Activated CD4-positive, CD25-positive, alpha-beta regulatory T cell (primary cell): ENCODE measurements at places on chromosomes 6 and 20.

DNA sequence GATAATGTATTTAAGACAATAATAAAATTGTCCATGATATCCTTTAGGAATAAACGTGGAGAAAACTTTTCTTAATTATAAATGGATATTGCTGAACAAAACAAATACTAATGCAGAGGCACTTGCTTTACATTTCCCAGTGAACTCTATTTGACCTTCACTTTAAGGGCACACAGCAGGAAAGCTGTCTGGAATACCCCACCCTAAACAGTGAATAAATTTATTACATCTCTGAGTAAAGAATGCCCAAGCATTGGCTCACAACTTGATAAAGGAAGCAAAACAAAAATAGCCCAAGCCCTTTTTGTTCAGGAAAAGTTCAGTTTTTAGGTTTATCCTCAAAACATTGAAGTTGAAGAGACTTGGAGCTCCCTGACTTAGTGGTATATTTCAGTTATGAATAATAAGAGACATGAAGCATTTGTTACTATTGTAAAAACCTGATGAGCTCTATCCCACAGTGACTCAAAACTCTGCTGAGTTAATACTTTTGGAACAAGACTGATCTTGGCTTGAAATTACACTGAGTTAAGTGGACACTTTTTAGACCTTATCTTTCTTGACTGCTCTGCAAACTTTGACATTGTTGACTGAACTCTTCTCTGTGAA lies 353.9 kb downstream of the BCKDHB start:
- DNase-seq = no peak

GRCh38 chr20:34337982-34338726 lies 24.9 kb upstream of the ITCH start:
- no peak for DNase-seq

DNA sequence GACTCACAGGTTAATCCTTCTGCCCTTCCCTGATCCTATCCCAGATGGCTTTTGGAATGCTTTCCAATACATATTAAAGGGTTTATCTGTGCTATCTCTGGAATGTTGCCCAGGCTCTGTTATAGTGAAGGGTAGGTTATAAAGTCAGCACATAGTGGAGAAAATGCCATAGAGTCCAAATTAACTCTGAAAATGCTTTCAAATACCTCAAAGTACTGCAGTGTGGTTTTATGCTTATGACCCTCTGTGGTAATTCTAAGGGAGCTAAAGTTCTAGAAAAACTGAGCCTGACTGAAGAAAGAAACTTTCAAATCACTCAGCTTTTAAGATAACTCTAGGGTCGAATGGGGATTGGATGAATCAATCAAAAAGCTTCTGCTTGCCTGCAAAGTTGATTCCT lies 159.8 kb downstream of the PLCB1 start:
- DNase-seq = no peak

DNA sequence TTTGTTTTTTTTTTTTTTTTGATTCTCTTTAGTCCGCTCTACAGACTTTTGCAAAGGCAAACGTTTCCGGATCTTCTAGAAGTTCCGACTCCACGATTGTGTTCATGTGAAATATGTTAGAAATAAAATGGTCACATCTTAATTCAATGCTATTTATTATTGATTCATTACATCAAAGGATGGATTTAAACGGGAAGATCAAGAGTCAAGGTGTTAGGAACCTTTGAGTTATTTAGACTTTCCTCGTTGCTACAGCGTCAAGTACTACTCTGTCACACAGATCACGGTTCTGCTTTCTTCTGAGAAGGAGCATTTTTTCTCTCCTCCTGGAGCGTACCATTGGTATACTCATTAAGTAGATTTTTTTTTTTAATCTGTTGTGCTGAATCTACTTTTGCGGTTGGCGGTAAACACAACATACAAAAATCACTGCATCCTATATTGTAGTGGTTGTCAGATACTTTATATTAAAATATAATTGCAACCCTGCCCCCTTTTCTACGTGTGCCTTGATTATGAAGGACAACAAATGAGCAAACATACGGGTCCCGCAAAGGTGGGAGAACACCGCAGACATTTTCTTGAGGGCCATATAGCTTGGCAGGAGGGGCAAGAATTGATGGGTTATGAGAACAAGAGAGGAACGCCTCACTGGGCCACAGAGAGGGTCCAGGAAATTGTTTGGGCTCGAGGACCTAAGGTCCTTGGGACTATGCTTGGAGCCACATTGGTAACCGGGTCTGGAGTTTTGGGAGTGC lies 17.5 kb downstream of the HMGN4 start:
- no peak for DNase-seq

DNA sequence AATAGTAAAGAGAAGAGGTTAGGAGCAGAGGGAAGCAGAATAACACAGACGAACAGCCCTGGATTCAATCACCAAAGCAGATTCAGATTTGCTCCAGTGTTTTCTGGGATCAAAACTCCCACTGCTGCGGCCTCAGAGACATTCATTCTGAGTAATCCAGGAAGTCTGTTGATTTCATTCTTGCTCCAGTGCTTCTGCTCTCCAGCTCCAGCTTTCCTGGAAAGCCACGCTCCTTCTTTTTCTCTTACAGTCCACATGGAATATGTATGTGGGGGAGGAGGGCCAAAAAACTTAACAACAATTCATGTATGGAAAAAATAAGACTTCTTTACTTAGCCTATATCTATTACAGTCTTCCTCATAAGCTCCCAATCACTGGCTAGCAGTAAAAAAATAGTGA lies 26.4 kb upstream of the UST start:
- DNase-seq = no peak

- DNase-seq = no peak
Observed at GRCh38 chr20:4073852-4074741, 58.7 kb upstream of the RNF24 start.

DNA sequence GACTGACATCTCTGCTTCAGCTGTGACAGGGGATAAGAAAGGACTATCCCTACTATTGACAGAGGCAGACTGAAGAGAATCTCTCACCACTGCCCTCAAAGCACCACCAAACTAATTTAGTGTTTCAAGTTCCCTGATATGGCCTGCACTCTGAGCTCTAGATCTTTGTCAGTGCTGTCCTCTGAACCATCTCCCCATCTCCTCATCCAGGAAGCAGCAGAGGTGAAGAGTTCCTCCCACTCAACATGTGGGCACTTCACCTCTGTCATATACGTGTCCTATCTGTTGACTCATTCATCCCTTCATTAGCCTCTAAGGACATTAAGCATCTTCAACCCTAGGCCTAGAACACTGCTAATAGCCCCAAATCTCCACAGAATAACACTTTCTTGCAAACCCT lies 14.1 kb downstream of the FAM210B start:
- no peak for DNase-seq

DNA sequence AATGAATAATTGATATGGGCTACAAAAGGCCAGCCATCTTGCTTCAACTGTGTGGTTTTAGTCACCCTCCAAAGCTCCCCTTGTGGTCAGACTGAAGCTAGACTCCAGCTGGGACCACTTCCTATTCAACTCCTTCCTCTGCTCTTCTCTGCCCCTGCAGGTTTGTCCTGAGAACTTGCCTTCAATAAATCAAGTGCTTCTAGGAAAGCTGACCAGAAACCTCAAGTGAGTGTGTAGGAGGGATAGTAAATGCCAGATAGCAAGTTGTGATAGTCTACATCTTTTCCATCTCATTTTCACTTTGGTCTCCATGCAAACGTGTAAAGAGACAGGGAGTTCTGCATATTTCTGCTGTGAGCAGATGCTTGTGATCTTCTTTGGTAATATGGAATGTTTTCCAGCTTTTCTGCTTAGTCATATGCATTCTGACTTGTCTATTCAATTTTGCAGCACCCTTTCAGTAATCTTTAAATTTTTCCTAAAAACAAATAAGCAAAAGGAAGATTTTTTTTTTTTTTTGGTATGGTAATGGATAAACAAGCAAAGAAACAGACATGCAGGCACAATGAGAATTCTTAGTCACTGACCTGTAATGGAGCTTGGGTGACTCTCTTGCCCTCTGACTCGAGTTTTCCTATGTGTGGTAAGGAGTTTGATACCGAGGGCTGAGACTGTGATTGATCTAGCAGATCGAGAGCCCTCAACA lies 201.3 kb upstream of the BTBD3 start:
- DNase-seq = no peak

DNA sequence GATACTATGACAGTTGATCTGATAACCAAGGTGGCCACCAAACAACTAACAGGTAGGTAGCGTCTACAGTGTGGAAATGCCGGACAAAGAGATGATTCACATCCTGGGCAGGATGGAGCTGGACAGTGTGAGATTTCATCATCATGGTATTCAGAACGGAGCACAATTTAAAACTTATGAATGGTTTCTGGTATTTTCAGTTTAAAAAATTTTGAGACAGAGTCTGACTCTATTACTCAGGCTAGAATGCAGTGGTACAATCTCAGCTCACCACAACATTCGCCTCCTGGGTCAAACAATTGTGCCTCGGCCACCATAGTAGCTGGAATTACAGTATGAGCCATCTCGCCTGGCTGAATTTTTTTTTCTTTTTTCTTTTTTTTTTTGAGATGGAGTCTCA lies 43.8 kb downstream of the CEP57L1 start:
- no peak for DNase-seq

DNA sequence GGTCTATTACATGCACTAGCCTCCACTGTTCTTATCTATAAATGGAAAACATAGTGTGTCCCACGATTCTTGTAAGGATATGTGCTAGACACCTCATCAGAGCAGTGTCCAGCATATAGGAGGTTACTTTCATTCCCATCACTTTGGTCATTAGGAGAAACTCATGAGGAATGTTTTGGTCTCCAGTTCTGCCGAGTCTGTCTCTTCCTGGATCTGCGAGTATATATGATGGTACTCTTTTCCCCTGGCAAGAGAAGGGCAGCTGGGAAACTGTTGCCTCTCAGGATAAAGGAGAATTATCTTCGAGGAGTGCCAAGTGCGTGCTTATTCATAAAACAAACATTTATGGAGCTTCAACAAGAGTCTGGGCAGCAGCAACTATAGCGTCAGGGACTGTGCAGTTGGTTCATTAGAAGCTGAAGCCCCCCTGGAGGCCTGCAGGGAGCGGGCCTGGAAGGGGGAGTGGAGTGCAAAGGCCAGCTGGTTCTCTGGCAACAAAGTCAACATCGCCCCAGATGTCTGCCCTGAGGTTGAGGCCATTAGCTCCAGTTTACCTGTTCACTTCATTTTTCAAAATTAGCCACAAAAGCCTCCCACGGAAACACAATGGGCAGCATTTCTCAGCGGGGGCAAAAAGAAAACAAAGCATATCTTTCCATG lies 811.9 kb downstream of the MAFB start:
- no peak for DNase-seq

DNA sequence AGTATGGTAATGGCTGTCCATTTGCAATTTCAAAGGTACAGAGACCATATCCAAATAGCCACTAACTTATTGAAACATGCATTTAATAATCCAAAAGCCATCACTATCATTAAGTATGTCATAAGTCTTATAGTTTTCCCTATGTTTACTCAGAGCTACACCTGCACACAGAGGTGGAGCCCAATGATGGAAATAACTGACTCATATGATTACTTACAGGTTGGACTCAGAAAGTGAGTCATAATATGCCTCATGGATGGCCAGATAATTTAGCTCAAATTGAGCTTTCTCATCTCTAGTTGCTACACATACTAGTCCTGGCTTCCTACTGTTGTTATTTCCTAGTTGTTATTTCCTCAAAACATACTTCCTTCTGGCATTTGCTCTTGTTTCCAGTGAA lies 104.4 kb upstream of the KHDRBS2 start:
- DNase-seq = no peak

DNA sequence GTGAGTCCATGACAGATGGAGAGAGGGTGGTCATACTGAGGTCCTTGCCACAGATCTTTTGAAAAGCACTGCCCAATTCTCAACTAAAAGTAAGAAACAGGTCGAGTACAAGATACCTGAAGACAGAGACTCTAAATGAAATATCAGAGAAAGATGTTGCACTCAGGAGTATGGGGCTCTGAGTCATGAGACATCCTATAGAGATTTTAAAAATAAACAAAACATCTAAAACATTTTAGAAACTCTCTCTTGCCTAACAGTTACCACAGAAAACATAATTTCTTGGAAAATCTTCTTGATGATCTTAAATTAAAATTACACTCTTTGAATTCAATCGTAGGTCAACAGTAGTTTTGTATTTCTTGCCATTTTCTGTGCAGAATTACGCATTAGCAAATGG lies 348.9 kb upstream of the MARCKS start:
- DNase-seq = no peak

DNA sequence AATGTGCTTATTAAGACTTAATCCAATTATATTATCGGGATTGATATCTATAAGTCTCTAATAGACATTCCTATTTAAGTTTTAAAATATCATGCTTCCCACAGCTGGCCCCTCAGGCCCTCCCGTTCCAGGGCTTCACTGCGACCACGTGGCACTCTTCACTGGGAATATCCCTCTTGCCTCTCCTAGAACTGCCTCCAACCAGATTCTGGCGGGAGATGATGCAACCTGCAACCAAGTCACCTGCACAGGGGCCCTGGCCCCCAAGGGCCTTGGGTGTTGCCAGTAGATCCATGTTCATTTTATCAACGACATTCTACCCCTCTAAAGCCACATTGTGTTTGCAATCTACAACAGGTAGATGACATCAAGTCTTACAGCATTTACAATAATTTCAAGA lies 18.4 kb upstream of the RAMACL start:
- no peak for DNase-seq

DNA sequence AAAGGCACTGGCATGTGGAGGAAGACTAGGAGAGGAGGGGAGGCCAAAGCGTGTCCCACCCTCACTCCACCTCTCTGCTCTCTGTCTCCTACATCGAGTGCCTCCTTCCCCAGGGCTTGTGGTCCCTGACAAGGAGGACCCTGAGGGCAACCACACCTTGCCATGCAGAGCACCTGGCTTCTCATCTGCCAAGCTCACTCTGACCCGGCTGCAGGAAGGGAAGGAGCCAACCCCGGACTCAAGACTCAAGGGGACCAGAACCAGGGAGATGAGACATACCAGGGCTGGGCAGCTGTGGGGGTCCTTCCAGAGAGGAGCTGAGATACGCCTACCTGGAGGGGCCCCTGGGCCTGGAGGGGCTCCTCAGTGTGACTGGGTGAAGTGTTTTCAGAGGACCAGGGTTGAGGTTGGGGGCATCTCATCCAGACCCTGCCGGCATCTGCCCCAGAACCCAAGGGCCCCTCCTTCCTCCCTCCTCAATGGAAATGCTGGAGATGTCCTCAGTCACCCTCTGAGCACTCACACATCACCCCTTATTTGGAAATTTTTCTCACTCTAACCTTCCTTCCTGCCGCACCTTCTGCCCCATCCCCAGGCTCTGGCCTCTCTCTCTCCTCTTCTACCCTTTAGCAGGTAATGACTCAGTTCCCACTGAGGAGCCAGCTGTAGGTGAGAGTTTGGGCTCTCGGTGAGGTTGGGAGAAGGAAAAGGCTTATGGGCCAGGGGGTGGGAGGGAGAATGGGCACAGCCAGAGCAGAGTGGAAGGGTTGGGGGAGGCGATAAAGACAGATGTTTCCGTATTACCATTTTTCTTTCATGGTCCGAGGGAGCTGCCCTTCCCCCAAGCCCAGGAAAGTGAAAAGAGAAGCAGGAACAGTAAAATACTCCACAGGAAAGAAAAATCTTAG lies 32.0 kb upstream of the POU5F1 start:
- no peak for DNase-seq

DNA sequence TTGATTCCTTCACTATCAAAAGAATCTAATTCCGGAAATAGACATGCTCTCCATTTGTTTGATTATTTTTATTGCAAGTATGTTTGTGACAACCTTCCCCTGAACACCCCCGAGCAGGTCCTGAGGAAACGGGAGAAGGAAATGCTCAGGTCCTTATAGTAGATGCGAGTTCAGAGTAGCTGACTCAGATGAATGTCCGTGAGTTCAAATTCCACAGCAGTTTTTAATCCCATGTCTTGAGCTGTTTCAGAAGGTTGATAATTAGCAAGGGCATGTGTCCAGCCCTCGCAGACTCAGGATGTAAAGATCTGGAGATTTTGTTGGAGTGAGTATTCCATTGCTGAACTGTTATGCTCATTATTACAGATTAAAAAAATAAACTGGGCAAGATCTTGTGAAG lies 169.3 kb downstream of the BCAS1 start:
- DNase-seq = no peak
